ENCODE measurements at places on chromosomes 4 and X.

DNA sequence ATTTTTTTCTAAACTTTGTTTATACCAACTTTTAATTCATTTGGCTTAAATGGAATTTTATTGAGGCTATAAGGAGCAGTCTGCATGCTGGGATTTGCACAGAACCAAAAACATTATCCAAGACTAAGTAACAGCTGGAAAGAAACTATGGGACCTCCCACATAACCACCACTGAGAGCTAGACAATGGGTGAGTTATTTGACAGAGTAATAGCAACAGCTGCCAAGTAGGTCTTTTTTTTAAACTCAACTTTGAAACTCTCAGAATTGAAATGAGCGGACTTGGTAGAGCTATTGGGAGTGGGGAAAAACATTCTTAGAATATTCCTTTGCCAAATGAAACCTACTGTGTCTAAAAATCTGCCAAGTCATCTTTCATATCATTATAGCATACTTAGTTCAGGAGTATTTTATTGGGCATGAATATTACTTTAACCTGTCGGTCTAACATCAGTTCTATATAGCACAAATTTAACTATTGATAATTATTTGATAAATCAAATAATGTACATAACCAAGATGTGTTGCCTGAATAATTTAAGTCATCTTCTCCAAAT is 1428.0 kb downstream of the PCDH7 start:
- no peak for DNase-seq

GRCh38 chr4:165855191-165855590 is 17.8 kb upstream of the TLL1 start:
- no peak for DNase-seq

DNA sequence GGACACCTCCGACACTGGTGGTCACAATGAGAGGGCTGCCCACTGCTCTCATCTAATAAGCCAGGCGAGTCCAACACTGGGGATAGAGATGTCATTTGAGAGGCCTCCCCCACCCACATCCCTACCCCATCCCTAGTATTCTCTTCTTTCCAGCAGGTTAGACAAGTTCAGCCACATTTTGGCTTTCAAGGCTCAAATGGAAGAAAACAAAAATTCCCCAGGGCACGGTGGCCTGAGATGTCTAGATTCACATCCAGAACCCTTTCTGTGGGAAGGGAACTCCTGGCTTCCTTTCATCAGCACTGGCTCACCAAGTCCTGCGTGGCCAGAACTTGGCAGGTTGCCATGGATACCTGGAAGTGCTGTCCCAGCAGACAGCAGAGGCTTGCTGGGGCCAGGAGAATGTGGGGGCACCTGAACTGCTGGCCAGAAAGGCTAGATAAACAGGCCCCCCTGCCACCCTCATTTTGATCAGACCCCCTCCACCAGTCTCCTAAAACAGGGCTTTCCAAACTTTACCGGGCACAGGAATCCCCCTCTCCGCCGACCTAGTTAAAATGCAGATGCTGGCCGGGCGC is 1.3 kb upstream of the NYX start:
- no peak for DNase-seq

GRCh38 chr4:155795991-155796390 is 37.2 kb downstream of the GUCY1B1 start:
- DNase-seq: no peak

DNA sequence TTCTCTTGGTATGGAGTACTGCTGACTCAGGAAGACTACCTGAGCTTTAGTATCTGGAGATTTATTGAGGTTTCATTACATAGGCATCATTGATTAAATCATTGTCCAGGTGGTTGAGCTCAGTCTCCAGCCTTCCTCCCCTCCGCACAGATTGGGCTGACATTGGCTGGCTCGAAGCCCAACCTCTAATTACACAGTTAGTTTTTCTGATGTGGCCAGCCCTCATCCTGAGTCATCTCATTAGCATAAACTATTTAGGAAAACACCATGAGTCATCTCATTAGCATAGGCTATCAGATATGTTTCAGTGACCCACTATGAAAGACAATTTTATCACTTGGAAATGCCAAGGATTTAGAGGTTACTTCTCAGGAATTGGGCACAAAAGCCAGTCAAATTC is 93.9 kb upstream of the ANKRD50 start:
- DNase-seq: no peak

DNA sequence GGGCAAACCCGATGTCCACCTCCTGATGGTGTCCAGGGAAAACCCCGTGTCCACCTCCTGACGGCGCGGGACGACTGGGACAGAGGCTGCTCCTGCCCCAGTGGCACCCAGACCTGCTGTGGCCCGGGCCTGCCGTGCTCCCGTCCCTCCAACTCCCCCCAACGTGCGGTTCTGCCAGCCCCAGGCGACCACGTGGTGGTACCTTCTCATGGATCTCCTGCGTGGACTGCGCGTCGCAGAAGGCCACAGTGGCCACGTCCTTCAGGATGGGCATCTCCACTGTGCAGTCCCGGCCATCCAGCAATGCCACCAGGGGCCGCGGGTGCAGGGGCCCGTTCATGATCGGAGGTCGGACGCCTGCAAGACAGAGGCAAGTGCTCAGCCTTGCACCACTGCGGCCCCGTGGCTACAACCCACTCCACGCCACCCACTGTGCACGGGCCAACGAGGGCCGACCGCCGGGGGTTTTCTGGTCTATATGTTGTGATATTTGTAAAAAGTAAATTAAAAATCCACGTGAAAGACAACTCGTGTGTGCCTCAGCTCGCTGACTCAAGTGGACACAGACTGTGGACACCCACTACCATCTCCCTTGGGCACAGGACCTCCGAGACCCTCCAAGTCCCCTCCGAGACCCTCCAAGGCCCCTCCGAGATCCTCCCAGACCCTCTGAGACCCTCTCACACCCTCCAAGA is 10.8 kb downstream of the CTBP1 start:
- DNase-seq: peak; percentile 25

GRCh38 chr4:2368746-2369437 is 49.6 kb downstream of the ZFYVE28 start:
- DNase-seq: no peak

DNA sequence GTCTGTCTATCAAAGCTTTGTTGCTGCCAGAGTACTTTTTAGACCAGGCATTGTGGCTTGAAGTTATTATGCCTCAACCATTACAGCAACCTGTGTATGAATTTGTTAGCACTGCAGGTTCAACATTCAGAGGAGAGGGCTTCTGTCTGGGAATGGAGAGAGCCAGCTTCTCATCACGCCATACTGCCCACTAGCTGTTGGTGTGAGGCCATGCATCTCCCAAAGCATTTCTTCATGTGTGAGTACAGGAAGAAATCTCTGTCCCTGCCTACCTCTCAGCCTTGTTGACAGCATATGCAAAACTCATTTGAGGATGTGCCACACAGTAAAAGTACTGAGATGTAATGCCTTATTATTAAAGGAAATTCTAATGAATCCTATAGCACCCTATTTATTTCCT is 76.9 kb upstream of the PPARGC1A start:
- no peak for DNase-seq

DNA sequence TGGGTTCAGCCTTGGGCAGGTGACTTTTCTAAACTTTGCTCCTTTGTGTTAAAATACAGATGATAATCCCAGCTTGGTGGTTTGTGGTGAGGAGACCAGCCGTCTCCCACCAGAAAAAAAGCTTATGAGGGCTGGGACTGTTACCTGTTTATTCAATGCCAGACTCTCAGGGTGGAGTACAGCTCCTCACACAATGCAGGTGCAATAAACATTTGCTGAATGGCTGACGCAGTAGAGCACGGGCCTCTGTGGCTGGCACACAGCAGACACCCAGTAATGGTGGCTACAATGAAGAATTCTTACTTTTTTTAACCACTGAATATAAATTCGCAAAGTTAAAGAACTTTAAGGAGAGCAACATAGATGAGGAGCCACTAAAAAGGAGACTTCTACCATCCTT is 30.2 kb downstream of the BEND4 start:
- DNase-seq: no peak

DNA sequence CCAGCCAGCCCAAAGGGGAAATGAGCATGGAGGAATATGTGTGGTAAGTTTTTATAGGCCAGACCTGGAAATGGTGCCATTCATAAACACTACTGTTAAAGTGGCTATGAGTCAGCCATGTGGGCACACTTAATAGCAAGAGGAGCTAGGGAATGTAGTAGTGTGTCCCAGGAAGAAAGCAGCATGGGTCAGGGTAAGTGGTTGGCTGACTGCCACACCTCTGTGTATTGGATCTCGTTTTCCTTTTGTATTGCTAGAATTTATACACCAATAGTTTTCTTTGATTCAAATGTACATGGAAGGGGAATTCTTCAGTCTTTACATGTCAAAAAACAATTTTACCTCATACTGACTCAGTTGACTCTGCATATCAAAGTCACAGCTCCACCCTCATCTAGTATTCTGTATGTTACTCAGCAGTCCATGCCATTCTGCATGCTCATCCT is 22.9 kb upstream of the SGMS2 start:
- no peak for DNase-seq

DNA sequence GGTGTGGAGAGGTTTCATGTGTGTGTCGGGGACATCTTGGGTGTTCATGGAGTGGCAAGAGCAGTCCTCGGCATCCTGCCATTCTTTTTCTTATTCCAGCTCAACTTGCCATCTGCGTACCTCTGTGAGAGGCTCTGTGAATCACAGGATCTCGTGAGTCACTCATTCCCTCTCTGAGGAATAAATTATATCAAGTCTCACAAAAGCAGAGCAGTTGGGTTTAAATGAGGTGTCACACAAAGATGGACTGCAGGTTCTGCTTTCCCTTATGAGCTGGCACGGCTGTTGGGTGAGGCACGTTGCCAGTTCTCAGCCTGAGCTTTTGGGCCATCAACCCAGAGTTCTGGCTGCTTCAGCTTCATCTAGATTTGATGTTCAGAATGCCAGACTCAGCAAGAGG is 6.8 kb upstream of the OCIAD2 start:
- DNase-seq: no peak

- no peak for DNase-seq
Observed at GRCh38 chrX:101749436-101749835, 89.8 kb upstream of the ARMCX2 start.

DNA sequence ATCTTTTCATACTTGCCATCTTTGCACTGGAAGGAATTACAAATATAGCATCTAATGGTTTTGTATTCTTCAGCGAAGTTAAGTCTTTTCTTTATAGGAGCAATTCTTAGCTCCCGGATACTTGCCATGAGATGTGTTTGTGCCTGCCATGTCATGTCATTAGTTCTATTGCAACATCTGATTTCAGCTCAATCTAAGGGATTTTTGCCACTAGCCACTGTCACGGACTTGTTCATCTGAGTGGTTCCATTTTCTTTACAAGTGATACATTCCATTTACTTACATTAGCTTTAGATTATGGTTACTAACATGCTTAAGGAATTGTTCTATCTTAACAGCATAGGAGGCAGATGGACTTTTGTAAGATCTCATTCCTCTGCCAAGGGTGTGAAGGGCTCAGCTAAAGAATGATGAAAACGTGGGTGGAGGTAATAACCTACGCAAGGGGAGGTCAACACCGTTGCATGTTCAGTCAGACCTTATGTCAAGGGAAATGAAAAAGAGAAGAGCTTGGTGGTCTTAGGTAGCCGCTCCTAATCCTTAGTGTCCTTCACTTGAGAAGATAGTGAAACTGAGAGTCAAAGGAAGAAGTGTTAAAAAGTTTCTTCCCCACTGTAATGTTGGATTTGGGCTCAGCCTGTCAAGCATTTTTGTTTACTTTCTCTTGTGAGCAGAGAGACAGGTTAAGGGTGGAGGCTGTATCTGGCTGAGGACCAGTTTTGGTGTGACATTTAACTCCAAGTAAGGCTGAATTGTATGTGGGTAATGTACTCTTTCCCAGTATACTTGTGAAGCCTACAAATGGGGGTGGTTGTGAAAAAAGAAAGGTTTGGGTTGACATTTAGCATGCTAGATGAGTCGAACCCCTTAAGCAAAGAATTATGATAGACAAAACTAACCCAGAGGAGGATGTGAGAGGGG is 3.6 kb upstream of the KLHL2 start:
- no peak for DNase-seq

GRCh38 chr4:102678107-102678506 is 82.7 kb downstream of the MANBA start:
- no peak for DNase-seq

- no peak for DNase-seq
Observed at GRCh38 chrX:68894513-68895340, 65.9 kb downstream of the EFNB1 start.

GRCh38 chr4:93063325-93063724 is 759.6 kb downstream of the GRID2 start:
- no peak for DNase-seq

DNA sequence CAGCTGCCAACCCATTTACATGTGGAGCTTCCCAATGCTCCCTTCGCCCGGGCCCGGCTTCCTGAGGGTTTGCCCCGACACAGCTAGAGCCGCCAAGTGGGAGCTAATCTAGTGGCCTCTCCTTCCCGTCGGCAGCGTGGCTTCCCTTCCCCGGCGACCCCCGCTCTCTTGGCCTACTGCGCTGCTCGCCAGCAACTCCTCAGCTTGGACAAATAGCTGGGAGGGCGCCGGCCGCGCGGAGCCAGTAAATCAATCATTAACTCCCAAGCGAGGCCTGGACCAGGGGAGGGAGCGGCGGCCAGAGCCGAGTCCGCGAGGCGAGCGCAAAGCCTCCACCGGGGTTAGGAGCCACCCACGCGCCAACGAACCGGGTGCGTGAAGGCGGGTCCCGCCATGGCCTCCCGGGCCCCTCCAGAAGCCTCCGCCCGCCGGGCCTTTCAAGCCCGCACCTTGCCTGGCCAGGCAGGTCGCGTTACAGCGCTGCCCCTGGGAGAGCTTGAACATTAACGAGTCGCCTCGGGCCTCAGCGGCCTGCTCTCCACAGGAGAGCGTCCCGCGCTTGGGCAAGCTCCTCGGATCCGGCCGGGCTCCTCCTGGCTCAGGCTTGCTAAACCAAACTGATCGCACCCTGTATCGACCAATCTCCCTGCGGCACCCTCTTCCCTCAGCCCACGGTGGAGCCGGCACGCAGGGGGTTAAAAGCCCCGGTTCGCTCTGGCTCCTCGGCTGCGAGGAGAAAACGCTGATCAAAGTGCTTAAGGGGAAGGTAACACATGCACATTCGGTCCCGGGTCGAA is 10.6 kb upstream of the BCOR start:
- no peak for DNase-seq

- DNase-seq: no peak
Observed at GRCh38 chrX:83501530-83501929, 6.6 kb upstream of the POU3F4 start.

DNA sequence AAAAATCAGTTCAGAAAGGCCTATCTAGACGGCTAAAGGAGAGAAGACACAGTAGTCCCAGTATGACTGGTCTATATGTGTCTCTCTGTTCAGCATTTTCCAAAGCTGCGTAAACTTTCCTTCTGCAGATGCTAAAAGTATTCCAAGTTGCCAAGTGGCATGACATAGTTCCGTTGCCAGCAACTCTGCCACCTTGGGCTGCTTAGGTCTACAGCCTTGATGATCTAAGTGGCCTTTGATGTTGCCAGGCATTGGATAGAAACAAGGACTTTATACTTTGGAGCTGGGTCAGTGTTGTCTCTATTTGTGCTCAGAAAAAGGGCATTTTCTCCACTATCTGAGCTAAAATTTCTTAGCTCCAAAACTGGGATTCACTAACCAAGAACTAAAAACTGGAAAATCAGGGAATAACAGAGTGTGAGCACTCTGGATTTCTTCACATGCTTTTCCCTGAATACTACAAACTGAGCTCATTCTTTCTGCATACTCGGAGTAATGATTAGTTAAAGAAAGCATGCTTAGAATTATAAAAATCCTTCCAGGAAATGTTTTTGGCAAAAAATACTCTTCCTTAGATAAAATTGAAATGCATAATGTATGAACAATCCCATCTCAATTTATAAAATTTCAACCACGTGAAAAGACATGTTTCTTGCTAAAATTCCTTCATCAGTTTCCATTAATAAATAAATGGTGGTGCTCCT is 191.4 kb downstream of the ADAMTS3 start:
- DNase-seq: no peak

- DNase-seq: no peak
Observed at GRCh38 chr4:147760695-147761094, 28.8 kb downstream of the ARHGAP10 start.
